ENCODE measurements at places on chromosomes 2 and 18.

DNA sequence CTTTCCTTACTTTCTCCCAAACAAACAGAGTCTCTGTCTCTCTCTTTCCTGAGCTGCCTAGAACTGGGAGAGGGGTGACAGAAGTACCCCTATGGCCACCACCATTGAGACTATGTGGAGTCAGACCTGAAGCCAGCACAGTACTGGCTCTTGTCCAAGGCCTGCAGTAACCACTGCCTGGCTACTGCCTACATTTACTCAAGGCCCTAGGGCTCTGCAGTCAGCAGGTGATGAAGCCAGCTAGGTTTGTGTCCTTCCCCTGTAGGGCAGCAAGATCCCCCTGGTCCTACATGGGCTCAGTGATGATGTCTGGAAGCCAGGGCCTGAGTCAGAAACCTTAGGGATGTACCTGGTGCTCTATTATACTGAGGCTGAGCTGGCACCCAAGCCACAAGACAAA lies 12.2 kb downstream of the MYO3B start:
- no peak for DNase-seq

GRCh38 chr2:25473758-25474340 lies 132.1 kb upstream of the DNMT3A start:
- DNase-seq, result no peak

- no peak for DNase-seq
These were observed 6.3 kb downstream of the HS6ST1 start for GRCh38 chr2:128312411-128312810.

GRCh38 chr2:169260246-169260645 lies 102.1 kb downstream of the LRP2 start:
- no peak for DNase-seq

- peak; percentile 9 for DNase-seq
These were observed 40.2 kb upstream of the SKA1 start for GRCh38 chr18:50334546-50335152.

DNA sequence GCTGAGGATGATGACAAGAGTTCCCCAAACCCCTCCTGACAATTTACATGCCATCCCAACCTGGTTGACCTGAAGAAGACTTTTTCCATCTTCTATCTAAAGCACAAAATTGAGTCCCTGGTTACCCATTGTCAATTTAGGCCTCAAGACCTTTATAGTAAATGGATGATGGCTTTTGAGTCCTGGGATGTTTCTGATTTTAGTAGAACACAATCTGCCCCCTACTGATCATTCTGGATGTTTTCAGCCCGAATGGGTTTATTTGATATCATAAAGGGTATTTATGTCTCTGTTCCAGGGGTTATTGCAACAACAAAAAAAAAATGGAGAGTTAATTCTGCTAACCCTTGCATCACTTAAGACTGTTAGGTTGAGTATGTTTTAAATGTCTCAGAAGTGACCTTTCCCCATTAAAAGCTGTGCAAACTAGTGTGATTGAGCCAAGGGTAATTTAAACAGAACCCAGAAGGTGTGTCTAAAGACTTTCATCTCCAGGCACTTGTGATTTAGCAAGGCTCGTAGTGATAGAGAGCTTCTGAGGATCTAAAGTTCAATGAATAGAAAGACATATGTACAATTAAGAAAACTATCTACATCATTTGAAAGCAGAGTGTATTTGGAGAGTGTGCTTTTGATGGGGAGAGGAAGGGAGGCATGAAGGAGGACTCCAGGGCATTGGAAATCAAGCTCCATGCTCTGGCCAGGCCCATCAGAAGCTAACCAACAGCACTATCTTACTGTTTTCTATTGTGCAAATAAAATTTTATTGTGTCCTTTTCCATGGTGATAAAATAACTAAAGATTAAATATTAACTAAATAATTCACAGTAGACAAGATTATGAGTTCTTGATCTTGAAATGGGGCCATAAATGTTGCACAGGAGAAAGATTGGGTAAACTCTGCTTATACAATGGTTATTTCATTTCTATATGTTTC lies 96.6 kb upstream of the NOSTRIN start:
- peak; percentile 14 for DNase-seq

All from CD4-positive, alpha-beta T cell treated with Interferon alpha-2 for 1 hour (primary cell).